ENCODE measurements at places on chromosomes 7 and 10. TPM values are rescaled to one million over a fixed set of nuclear protein-coding genes. Genes with fewer than 3 reads are reported as not detected.

Gene WBP1L
- total RNA-seq: 139 TPM

GRCh38 chr7:116633131-116633988 lies 38.6 kb upstream of the MET start:
- no peak overlapping the region for H3K27ac ChIP-seq
- H3K27me3 ChIP-seq: no peaks in the 10 kb centered on the region
- no peaks in the 10 kb centered on the region for H3K4me1 ChIP-seq
- H3K4me3 ChIP-seq: no peak overlapping the region
- H3K36me3 ChIP-seq: no peaks in the 10 kb centered on the region

DNA sequence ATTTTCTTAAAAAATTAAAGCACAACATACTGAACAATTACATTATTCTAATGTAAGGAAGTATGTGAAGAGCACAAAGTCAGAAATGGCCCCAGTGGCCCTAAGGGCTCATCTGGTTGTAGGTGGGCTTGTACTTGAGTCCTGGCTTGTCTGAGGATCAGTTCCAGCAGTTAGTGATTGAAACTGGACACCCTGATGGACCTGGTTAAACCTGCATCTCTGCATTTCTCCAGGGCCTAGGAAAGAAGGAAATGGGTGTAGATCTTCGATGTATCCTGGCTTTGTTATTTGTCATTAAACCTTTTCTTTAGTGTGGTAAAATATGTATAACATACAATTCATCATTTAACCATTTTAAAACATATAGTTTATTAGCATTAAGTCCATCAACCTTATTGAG lies 9.7 kb upstream of the AKR1C2 start:
- no peak overlapping the region for H3K27ac ChIP-seq
- no peaks in the 10 kb centered on the region for H3K27me3 ChIP-seq
- no peak overlapping the region for H3K4me3 ChIP-seq
- no peaks in the 10 kb centered on the region for H3K36me3 ChIP-seq
- H3K4me1 ChIP-seq: peaks cover 7% of the 10 kb centered on the region
- DNase-seq: no peak

DNA sequence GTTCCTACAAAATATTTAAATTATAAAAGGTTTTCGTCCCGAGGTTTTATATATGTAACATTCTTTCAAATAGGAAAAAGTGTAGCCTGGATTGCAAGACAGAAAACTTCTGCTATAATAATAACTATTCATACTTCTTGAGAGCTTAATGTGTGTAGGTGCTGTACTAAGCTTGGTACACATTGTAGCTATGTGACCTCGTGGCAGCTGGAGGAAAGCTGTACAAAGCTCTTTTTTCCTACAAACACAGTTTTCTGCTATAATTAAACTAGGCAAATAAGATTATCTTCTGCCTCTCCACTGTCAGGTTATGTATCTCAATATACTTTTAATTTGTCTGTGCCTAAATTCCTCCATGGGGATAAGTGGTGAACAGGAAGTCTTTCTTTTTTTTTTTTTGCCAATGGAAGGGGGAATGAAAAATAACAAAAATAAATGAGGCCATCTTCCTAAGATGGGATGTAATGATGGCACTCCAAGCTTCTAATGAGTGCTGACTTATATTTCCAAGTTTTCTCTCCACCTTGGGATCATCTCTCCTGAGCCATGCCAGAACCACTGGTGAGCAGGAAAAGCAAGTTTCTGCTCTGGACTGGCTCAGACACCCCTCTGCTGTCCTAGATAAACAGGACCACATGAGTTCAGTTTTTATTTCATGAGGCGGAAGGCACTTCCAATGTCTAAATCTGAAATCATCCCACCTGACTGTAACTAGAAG lies 9.9 kb downstream of the SGMS1 start:
- H3K27ac ChIP-seq: peak overlapping the region; percentile 56
- H3K36me3 ChIP-seq: no peaks in the 10 kb centered on the region
- H3K4me3 ChIP-seq: no peak overlapping the region
- no peaks in the 10 kb centered on the region for H3K4me1 ChIP-seq

DNA sequence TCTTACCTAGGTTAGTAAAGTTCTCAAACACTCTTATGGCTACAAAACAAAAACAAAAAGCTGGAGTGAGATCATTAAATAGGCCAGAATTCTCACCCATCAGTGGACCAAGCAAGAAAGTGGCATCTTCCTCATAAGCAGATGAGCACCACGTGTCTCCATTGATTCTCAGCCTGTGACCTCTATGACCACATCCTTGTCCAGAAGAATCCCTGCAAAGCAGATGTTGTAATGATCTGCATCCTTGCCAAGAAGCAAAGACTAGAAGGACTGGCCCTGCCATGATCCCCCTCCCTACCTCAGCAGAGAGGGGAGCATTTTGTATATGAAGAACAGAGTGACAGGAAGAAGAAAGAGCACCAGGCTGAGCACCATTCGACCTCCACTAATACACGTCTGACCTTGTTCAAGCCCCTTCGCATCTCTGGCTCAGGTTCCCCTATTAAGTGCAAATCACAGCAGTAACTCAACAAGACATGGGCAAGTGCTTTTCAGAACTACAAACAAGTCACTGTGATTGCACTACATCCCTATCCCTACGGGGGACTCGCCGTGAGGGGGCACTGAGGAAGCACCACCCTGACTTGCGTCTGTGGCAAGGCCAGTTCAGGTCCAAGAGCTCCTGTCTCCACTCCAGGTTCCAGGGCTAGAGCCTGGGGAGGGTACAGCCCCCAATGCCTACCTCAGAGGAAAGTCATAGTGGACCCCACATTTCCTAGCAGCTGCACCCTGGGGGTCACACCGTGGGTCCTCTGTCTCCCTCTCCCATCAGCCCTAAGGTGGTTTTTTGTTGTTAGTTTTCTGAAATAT lies 22.2 kb upstream of the RASSF4 start:
- peak; percentile 69 for DNase-seq
- H3K36me3 ChIP-seq: no peaks in the 10 kb centered on the region
- no peaks in the 10 kb centered on the region for H3K27me3 ChIP-seq
- H3K4me1 ChIP-seq: peaks cover 55% of the 10 kb centered on the region
- H3K4me3 ChIP-seq: no peak overlapping the region
- H3K27ac ChIP-seq: peak overlapping the region; percentile 80

GRCh38 chr7:14420768-14421167 lies 431.3 kb upstream of the ETV1 start:
- no peaks in the 10 kb centered on the region for H3K36me3 ChIP-seq
- no peaks in the 10 kb centered on the region for H3K27me3 ChIP-seq
- H3K4me1 ChIP-seq: no peaks in the 10 kb centered on the region
- H3K27ac ChIP-seq: no peak overlapping the region

DNA sequence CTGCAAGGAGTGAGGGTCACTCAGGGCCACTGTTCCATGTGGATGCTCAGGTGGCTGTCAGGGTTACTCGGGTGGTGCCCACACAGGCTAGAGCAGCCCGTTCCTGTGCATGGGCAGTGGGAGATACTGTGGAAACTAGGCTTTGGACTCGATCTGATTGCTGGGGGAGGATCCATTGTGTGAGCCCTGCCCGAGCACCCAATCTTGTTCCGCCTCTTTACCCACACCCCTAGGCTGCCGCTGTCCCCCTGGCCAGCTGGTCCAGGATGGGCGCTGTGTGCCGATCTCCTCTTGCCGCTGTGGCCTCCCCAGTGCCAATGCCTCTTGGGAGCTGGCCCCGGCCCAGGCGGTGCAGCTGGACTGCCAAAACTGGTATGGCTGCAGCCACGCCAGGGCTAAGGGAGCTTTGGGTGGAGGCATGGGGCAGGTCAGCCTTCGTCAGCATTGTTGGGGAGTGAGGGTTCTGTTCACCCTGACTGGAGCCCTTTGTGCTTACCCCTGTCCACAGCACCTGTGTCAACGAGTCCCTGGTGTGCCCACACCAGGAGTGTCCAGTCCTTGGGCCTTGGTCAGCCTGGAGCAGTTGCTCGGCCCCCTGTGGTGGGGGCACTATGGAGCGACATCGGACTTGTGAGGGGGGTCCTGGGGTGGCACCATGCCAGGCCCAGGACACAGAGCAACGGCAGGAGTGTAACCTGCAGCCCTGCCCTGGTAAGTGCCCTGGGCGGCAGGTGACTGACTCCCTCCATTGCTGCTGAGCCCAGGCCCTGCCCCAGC lies 12.4 kb upstream of the ZNF862 start:
- no peaks in the 10 kb centered on the region for H3K36me3 ChIP-seq
- H3K27ac ChIP-seq: no peak overlapping the region
- H3K27me3 ChIP-seq: no peaks in the 10 kb centered on the region
- no peak overlapping the region for H3K4me3 ChIP-seq
- no peaks in the 10 kb centered on the region for H3K4me1 ChIP-seq

DNA sequence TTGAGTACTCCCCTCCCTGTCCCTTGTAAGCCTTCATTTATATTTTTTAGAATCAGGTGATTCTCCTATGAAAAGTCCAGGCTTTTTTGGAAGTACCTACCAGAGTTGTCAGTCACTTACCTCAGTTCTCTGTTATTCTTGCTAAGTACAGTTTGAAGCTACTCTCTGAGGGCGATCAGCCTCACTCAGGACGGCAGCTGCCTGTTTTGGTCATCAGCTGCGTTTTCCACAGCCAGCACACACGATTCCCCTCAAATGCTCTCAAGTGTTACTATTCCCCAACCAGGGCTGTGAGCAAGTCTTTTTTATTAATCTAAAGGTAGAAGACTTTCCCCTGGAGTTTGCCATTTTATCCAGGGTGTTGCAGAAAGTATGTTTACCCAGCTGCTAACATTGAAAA lies 328.6 kb downstream of the SUGCT start:
- no peak overlapping the region for H3K4me3 ChIP-seq
- DNase-seq: no peak
- H3K4me1 ChIP-seq: no peaks in the 10 kb centered on the region
- H3K27me3 ChIP-seq: no peaks in the 10 kb centered on the region

- no peaks in the 10 kb centered on the region for H3K27me3 ChIP-seq
- DNase-seq: no peak
- no peak overlapping the region for H3K4me3 ChIP-seq
- H3K27ac ChIP-seq: no peak overlapping the region
- no peaks in the 10 kb centered on the region for H3K36me3 ChIP-seq
Observed at GRCh38 chr7:51982653-51983052, 666.0 kb upstream of the COBL start.

Gene FRMPD2
- total RNA-seq: not detected

GRCh38 chr10:28113202-28113601 lies 114.3 kb upstream of the ODAD2 start:
- no peak overlapping the region for H3K4me3 ChIP-seq
- no peaks in the 10 kb centered on the region for H3K36me3 ChIP-seq
- no peak overlapping the region for H3K27ac ChIP-seq
- H3K4me1 ChIP-seq: no peaks in the 10 kb centered on the region
- DNase-seq: no peak

GRCh38 chr10:88792661-88793060 lies 9.9 kb upstream of the LIPM start:
- peak; percentile 21 for DNase-seq
- H3K36me3 ChIP-seq: no peaks in the 10 kb centered on the region
- H3K4me3 ChIP-seq: no peak overlapping the region
- no peak overlapping the region for H3K27ac ChIP-seq
- no peaks in the 10 kb centered on the region for H3K4me1 ChIP-seq

GRCh38 chr7:100024020-100024619 lies 8.7 kb downstream of the ZKSCAN1 start:
- H3K36me3 ChIP-seq: no peaks in the 10 kb centered on the region
- peaks cover 5% of the 10 kb centered on the region for H3K4me1 ChIP-seq
- no peak for DNase-seq
- H3K27me3 ChIP-seq: no peaks in the 10 kb centered on the region

GRCh38 chr7:95511716-95512260 lies 26.0 kb downstream of the ASB4 start:
- H3K36me3 ChIP-seq: no peaks in the 10 kb centered on the region
- H3K4me3 ChIP-seq: no peak overlapping the region
- no peak overlapping the region for H3K27ac ChIP-seq
- H3K27me3 ChIP-seq: no peaks in the 10 kb centered on the region
- DNase-seq: peak; percentile 95
- no peaks in the 10 kb centered on the region for H3K4me1 ChIP-seq

DNA sequence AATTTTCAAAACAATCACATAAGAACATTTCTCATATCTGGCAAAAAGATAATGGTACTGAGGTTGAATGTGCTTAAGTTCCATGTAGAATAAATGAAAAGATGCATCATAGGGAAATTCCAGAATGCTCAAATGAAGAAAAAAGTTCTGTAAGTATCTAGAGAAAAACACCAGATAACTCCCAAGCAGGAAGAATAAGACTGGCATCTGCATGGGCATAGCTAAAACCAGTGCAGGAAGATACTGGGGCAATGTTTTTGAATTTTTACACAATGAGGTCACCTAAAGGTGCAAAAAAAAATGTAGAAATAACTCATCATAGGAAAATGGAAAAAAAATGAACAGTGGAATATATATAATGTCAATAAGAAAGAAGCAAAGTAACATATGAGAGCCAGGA lies 275.2 kb downstream of the BAMBI start:
- no peak overlapping the region for H3K4me3 ChIP-seq
- H3K27me3 ChIP-seq: no peaks in the 10 kb centered on the region
- H3K27ac ChIP-seq: no peak overlapping the region
- no peaks in the 10 kb centered on the region for H3K36me3 ChIP-seq

GRCh38 chr10:29205787-29206186 lies 83.1 kb upstream of the LYZL1 start:
- H3K27me3 ChIP-seq: no peaks in the 10 kb centered on the region
- no peaks in the 10 kb centered on the region for H3K36me3 ChIP-seq
- H3K27ac ChIP-seq: no peak overlapping the region

Gene CUBN
- total RNA-seq: 9.2 TPM

DNA sequence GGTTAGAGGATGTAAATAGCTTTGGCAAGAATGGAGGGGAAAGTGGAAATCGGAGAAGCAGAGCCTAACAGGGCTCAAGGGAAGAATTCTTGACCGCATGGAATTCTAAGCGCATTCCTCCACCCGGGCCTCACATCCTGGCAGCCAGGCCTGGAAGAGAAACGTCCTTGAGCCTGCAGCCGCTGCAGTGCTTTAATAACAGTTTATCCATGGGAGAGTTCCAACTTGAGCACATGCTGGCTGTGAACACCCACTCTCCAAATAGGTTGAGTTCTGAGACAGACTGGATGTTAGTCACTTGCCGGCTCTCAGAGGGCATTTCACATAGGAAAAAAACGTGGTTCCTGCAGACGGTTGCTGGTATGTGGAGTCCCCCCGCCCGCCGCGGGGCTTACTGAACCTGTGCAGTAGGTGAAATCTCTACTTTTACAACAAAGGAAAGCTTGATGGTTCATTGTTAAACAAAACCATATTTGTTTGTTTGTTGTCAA lies 61.4 kb upstream of the STEAP1B start:
- no peak overlapping the region for H3K4me3 ChIP-seq
- no peaks in the 10 kb centered on the region for H3K36me3 ChIP-seq
- no peaks in the 10 kb centered on the region for H3K27me3 ChIP-seq

DNA sequence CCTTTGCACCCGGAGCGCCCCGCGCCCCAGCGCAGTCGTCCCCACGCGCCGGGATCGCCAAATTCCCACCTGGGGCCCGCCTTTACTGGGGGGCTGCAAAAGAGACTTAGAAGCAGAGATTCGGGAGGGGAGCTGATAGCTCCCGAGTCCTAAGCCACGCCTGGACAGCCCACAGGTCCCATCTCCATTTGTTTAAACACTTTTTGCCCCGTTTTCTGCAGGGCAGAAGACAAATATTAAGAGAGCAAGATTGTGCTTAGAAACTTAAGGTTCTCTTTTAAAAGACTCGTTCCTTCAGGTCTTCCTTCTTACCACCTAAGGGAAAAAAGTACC lies 299.1 kb upstream of the NFE2L3 start:
- peak overlapping the region; percentile 64 for H3K27ac ChIP-seq
- H3K4me1 ChIP-seq: peaks cover 4% of the 10 kb centered on the region
- H3K36me3 ChIP-seq: no peaks in the 10 kb centered on the region
- H3K27me3 ChIP-seq: peaks cover 3% of the 10 kb centered on the region

Measured in tibial nerve (tissue), 4 donors.